ENCODE measurements at places on chromosomes 2 and 18. TPM values are rescaled to one million over a fixed set of nuclear protein-coding genes. Genes with fewer than 3 reads are reported as not detected.

The TCF23 gene
- not detected for total RNA-seq

The RIT2 gene
- total RNA-seq: not detected

The BOLL gene
- not detected for total RNA-seq

The SGO2 gene
- total RNA-seq: 45.0 TPM

The USP40 gene
- 11.0 TPM for total RNA-seq

The SIX2 gene
- total RNA-seq: not detected

The CCDC178 gene
- not detected for total RNA-seq

The CYTIP gene
- total RNA-seq: 203 TPM

The ANKRD36C gene
- 83.0 TPM for total RNA-seq

The REG3G gene
- total RNA-seq: not detected

The DUSP19 gene
- total RNA-seq: 0.93 TPM

The CAMKMT gene
- total RNA-seq: 12.5 TPM

The LYG2 gene
- total RNA-seq: not detected

The SLC4A5 gene
- total RNA-seq: 0.86 TPM

The SP5 gene
- total RNA-seq: 0.09 TPM

Measured in T-helper 2 cell treated with Interferon-gamma antibody and Interleukin-4, amounts not matched to agents 100 ng/mL and 5 ng/mL, for 36 hours (primary cell).